ENCODE measurements at places on chromosomes 7 and 10.
A peak's percentile ranks its signal among the peaks of the same experiment; 100 is the strongest.

GRCh38 chr7:151339651-151340382, 1.8 kb upstream of the NUB1 start:
- no peak for DNase-seq

DNA sequence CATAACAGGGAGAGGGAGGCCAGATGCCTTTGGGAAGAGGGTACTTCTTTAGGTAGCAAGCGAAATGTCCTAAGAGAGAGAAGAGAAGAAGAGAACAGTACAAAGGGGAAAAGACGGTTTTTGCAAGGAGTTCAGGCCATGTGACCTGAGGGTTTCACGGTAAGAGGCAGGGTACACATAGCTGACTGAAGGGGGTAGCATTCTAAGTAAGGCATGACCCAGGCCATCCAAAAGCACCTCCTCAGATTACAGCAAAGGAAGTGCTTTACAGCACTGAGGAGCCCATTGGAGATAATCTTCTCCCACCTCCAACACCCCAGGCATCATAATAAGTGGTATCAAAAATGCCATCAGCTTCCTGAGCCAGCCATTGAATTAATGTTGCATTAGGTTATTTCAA, 258.2 kb upstream of the NPY start:
- no peak for DNase-seq

DNA sequence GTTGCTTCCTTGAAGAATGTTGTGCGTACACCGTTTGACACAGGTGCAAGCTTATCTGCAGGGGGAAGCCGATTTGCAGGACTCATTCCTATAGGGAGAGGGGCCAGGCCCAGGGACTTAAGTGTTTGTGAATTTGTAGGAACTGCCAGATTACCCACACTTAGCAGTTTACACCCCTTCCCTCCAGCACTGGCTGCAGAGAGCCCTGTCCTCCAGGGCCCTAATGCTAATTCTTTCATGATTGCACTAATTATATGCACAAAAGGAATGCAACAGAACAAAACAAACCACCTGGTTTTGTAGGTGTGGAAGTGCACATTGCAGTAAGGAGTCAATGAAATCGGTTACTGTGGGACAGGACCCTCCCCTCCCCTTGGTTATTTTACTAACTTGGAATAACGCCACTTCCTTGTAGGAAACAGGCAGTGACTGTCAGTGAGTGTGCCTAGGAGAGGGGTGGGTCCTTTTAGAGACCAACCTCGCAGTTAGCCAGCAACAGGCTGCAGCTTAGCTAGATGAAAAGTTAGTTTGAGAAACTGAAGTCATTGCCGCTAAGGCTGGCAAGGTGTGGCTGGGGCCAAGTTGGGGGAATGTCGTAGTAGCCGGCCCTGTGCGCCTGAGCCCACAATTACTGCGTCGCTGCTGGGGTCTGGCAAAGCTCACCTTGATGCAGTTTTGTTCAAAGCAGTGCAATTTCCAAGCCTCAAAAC, 60.6 kb downstream of the CUX1 start:
- no peak for DNase-seq

GRCh38 chr10:13792006-13792405, 205.2 kb downstream of the PRPF18 start:
- DNase-seq, result no peak

DNA sequence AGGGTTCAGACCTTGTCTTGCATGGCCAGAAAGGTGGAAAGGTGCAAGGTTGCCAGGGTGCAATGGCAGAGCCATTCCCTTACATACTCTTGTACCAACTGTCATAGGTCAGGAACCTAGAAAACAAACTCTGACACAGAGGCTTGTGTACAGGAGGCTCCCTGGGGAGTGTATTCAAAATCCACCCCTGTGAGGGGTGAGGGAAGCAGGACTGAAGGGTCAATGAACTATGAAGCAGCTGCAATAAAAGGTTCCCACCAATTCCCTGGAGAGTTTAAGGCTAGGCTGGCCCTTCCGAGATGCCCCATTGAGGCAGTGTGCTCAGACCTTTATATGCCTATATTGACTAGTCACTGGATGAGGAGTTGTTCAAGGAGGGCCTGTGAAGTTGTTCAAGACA, 13.9 kb upstream of the CUZD1 start:
- DNase-seq, result no peak

DNA sequence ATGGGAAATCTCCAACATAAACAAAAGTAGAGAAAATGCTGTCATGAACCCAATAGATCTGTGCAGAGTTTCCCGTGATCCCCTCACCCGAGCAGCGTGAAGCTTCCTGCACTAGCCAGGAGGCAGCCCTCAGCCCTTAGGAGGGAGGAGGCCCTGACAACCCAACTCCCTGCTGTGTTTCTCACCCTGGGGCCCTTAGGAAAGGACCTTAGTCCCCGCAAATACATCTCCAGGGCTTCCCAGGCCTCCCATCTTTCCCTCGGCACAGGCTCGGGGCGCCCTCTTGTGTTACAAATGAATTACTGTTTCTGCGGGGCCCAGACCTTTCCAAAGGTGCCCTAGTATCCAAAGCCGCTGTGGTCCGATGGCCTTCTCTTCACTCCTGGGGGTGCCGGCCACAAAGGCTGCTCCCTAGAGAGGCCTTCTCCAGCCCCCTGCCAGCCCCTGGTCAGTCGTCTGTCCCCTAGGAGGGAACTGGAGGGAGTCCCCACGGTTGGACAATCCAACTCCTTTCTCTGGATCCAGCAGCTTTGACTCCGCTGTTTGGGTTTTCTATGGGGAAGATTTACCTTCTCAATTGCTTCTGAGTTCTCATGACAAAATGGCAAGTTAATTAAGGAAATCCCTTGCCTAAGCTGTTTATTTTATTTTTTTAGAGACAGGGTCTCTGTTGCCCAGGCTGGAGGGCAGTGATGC, 49.9 kb upstream of the SH2B2 start:
- peak; percentile 67 for DNase-seq

GRCh38 chr10:101000127-101000914, 713 bp downstream of the LZTS2 start:
- no peak for DNase-seq

GRCh38 chr10:125578658-125579315, 104.2 kb downstream of the TEX36 start:
- DNase-seq, result no peak

DNA sequence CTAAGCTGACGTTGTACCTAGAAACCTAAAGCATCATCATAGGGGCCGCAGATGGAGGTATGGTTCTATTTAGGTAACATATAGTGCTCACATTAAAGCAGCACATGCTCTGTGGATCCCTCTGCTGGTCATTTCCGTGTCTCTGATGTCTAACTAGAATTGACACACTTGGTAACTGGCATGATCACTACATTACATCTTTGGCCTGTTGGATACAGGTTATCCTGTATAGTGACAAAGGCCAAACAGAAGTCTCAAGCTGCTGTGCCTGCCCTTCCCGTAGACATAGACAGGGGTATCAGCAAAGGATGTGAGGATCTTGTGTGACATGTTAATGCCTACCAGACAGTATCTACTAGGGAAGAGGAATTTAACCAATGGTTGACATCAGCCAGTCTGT, 51.2 kb downstream of the KIF5B start:
- DNase-seq, result peak; percentile 46

DNA sequence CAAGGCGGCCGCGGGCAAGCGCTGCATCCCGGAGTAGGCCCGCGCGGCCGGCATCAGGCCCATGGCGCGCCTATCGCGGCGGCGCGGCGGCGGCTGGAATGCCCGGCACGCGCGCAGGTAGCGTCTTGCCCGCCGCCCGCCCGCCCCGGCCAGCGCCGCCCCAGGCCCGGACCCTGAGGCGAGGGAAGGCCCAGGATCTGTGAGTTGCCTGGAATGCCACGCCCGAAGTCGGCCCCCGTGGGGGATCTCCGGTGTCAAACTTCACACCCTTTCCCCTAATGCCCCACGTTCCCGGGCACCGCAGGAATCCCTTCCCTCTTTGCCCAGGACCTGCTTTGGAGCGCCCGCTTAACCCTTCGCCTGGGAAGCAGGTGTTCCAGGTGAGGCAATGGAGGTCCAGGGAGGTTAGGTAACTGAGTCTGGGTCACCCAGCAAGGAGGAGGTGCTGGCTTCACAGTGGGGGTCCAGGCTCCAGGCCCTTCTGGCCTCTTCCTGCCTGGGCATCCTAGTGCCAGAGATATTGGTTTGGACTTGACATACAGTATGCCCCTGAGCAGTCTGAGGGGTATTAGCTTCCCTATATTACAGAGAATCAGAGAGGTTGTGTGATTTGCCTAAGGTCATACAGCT, 138.1 kb downstream of the ARHGAP22 start:
- DNase-seq, result no peak

DNA sequence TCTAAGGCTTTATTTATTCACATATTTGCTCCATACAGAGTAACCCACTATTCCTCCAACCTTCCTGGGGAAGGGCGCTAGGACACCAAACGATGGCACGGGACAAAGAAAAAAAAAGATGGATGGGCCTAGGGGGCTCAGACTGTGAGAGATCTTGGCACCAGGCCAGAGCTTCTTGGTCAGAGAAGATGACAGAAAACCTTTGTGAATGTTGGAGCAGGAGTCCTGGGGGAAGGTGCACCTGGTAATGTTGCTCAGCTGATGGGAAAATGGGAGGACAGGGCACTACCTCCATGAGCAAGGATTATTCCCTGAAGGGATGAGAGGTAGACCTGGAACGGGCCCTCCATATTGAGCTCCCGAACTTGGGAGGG, 1.4 kb upstream of the SH3PXD2A start:
- DNase-seq, result no peak

DNA sequence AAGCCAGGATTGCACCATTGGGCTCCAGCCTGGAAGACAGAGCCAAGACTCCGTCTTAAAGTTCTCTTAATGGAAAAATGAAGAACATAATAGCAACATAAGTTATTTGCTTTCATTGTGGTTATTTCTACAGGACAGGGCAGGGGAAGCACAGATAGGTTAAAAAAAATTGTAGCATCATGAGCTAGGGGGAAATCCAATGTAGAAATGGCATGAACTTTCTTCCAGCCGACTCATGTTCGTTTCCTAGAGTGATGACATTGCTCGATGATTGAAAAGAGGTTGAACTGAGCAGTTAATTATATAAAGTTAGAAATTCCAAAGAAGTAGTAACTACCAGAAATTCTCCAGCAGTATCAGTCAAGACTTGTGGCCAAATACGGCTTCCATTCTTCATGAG, 64.9 kb downstream of the DAGLB start:
- DNase-seq, result no peak

GRCh38 chr10:84310470-84310869, 17.9 kb upstream of the CCSER2 start:
- no peak for DNase-seq

- DNase-seq, result no peak
These were observed 46.4 kb downstream of the CASD1 start for GRCh38 chr7:94556028-94556427.

DNA sequence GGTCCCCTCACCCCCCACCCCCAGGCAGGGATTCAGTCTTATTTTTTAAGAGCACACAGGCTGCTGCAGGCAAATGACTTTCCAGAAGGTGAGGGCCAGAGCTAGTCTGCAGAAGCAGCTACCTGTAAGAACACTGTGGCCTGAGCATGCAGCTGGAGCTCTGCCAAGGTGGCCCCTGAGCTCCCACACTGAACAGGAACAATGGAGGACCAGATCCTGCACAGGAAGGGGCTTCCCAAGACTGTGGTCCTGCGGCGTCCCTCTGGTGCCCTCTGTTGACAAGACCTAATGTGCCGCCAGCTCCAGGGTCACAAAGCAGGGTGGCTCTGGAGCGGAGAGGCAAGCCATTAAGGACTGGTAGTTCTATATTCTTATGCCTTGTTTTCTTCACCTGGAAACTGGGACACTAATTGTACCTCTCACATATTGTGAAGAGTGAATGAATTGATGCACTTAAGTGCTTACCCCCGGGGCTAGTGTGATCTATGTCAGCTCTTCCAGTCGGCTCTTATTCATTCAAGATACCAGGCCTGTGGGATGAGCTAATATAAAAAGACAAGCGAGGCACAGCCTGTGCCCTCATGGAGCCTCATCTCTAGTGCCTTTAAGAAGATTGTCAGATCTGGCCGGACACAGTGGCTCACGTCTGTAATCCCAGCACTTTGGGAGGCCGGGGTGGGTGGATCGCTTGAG, 8.0 kb upstream of the BEND7 start:
- DNase-seq, result peak; percentile 81

GRCh38 chr10:70927189-70927943, 39.0 kb upstream of the PCBD1 start:
- no peak for DNase-seq

DNA sequence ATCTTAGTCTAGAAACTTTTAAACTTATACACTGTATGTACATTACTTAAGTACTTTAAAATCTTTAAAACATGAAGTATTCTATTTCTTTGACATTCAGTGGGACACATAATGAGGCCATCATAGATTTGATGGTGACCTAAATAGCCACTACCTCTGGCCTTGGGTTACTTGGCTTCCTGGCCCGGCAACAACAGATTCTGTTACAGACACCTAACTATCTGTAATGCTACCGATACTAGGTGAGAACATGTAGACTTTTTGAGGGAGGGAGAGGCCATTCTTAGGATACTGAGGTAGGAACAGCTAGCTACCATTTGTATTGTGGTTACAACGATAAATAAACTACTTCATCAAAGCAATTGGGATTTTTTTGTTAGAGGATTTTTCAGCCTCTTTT, 154.7 kb upstream of the KAT6B start:
- no peak for DNase-seq

DNA sequence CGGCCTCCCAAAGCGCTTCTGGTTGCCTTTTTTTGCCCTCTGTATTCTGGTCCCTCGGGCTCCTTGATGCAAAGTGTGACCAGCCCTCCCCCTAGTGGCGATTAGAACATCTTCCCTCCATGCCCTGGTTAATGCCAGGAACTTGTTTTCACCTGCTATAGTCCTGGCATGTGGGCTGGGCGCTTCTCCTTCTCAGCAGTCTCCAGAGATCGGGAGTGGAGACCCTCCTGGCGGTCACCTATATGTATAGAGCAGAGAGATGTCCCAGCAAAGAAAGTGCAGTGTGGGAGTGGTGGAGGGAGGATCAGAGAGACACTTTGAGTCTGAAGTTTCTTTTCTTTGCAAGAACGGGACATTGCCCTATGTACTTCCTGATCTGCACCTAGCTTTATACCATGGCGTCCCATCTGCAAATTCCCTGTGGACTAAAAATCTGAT, 264.1 kb downstream of the OTUD1 start:
- peak; percentile 68 for DNase-seq

- DNase-seq, result peak; percentile 45
These were observed 70.6 kb downstream of the PTPRE start for GRCh38 chr10:127977357-127978009.

GRCh38 chr7:70489813-70490212, 642.1 kb upstream of the GALNT17 start:
- no peak for DNase-seq

GRCh38 chr7:152512706-152513105, 76.9 kb upstream of the KMT2C start:
- no peak for DNase-seq

DNA sequence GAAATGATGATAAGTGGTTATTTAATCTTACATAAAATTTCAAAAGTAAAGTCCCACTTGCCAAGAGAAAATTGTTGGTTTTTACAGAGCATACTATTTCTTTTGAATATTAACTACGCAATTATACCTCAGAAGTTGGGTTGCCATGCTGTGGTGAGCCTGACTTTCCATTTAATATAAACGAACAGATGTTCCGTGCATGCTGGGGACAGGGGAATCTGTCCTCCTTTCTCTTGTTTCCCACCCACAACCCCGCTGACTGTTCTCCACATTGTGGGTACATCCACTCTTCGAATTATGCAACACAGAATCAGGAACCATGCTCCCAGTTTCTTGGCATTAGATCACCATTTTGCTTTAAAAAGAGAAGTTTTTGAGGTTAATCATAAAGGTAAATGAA, 29.2 kb upstream of the RTKN2 start:
- DNase-seq, result no peak
